ENCODE measurements at places on chromosomes 5 and 9. TPM values are rescaled to one million over a fixed set of nuclear protein-coding genes. Genes with fewer than 3 reads are reported as not detected.
A peak's percentile ranks its signal among the peaks of the same experiment; 100 is the strongest.

DNA sequence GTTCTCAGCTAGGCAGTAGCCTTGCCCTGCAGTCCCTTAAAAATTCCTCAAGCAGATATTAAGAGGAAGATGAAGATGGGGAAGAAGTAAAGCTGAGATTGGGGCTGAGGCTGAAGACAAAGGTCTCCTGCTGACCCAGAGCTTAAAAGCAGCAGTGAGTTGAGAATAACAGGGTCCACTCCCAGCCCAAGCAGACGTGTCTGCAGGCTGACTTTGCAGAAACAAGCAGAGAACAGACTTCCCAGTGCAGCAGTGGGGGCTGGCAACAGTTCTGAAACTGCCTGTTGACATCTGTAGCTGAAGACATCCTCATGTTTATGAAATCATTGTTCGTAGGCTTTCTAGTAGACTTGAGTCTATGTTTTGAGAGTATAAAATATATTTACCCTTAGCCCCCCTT lies 1.1 kb downstream of the CTXN3 start:
- no peak overlapping the region for H3K27ac ChIP-seq
- peaks cover 15% of the 10 kb centered on the region for H3K4me1 ChIP-seq
- no peaks in the 10 kb centered on the region for H3K36me3 ChIP-seq
- no peak overlapping the region for H3K4me3 ChIP-seq
- no peaks in the 10 kb centered on the region for H3K27me3 ChIP-seq

DNA sequence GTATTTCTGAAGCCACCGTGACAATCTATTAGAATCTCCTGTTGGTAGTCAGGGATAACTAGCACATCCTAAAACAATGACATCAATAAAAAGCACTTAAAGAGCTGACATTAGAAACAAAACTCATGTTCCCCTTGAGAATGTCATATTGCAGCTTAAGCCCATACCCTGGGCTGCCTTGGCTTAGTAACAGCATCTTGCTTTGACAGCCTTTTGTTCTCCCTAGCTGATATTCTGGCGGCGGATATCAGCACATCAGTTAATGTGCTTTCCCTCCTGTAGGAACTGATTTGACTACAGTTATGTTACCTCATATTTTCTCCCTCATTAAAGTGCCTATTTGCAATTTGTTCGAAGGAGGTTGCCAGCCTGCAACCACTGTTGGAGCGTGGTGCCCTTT lies 214.1 kb downstream of the CD180 start:
- H3K4me3 ChIP-seq: no peak overlapping the region
- H3K27me3 ChIP-seq: no peaks in the 10 kb centered on the region
- no peak for DNase-seq
- H3K27ac ChIP-seq: peak overlapping the region; percentile 20

- no peaks in the 10 kb centered on the region for H3K27me3 ChIP-seq
- H3K36me3 ChIP-seq: peaks cover 21% of the 10 kb centered on the region
- peaks cover 75% of the 10 kb centered on the region for H3K4me1 ChIP-seq
- no peak overlapping the region for H3K4me3 ChIP-seq
- no peak for DNase-seq
- H3K27ac ChIP-seq: peak overlapping the region; percentile 98
Observed at GRCh38 chr9:131262327-131263032, 13.8 kb downstream of the FAM78A start.

DNA sequence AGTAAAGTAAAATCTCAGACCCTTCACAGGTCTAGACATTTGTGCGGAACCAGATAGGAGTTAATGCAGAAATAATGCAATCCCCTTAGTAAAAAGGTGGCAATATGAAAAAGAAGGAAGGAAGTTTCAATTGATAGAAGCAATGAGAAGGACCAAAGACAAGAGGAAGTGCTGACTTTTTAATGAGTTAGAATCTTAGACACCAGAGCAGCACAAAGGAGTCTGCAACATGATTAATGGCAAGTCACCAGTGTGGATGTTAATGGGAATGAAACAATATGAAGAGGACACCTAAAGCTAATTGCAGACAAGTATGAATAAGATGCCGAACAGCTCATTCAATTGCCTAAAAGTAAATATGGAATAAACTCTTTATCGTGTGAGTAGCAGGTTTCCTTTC lies 50.9 kb downstream of the MEGF9 start:
- no peak overlapping the region for H3K27ac ChIP-seq
- no peaks in the 10 kb centered on the region for H3K36me3 ChIP-seq
- H3K27me3 ChIP-seq: no peaks in the 10 kb centered on the region
- H3K4me3 ChIP-seq: no peak overlapping the region

DNA sequence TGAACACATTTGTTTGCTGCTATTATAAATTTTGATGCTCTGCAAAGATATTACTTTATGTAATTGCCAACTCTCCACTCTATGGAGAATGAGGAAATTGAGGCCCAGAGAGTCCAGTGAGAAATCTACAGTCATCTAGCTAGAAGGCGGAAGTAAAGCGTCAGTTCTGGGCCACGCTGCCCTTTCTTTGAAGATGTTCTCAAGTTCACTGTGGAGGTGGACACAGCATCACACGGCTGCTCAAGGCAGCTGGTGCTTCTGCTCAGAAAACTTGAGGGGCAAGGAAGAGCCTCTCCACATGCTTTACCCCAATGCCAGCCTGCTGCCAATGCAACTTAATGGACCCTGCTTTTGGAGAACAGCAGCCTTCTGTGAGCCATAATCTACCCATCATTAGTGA lies 96.3 kb downstream of the TTLL11 start:
- no peaks in the 10 kb centered on the region for H3K36me3 ChIP-seq
- H3K4me1 ChIP-seq: peaks cover 14% of the 10 kb centered on the region
- H3K4me3 ChIP-seq: no peak overlapping the region
- no peaks in the 10 kb centered on the region for H3K27me3 ChIP-seq

DNA sequence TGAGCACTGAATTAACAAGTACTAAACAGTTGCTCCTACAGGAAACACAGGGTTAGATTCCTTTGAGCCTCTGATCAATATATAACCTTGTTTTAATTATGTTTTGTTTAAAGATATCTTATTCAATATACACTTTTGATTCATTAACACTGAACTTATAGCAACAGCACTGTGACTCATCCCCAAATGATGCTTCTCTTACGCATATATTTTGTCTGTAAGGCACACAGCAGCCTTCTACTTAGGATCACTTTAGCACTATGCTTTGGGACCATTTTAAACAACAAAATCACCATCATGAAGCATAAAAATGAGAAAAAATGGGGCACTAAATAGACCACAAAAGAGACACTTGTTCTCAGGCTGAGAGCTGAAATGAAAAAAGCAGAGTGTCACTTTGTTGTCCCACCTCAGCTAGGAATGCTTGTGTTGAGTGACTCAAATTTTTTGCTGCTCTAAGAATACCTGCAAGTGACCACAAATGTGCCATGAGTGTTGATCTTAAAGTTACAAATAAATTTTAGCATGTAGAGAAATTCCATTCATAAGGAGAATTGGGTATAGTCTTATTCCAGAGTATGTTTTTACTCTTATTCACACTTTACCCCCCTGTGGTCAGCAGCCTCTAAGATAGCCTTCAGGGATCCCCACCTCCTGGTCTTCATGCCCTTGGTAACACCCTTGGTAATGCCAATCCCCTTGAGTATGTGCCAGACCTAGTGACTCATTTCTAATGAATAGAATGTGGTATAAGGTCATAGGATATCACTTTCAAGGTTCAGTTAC lies 252.7 kb upstream of the IL12B start:
- H3K27ac ChIP-seq: no peak overlapping the region
- no peak overlapping the region for H3K4me3 ChIP-seq
- no peaks in the 10 kb centered on the region for H3K36me3 ChIP-seq
- DNase-seq: no peak
- H3K27me3 ChIP-seq: no peaks in the 10 kb centered on the region
- no peaks in the 10 kb centered on the region for H3K4me1 ChIP-seq

Gene QRFP
- total RNA-seq: not detected

DNA sequence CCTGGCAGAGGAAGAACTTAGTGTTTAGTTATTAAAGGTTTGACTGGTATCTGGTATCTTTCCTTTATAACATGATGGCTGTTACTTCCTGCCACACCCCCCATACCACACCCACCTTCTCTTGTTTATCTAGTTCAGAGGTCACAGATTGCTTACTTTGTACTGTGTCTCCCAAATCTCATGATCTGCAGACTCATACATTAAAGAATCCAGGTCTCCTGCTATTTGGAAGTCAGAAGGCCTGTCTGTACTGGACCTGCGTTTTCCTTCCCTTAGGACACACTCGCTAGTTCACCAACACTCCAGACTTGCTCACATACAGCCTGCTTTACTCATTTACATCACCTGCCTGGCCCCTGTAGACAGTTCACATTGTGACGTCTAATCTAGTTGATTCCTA lies 39.3 kb downstream of the NUDT12 start:
- no peaks in the 10 kb centered on the region for H3K4me1 ChIP-seq
- DNase-seq: no peak
- no peak overlapping the region for H3K4me3 ChIP-seq
- H3K36me3 ChIP-seq: no peaks in the 10 kb centered on the region
- H3K27ac ChIP-seq: no peak overlapping the region

DNA sequence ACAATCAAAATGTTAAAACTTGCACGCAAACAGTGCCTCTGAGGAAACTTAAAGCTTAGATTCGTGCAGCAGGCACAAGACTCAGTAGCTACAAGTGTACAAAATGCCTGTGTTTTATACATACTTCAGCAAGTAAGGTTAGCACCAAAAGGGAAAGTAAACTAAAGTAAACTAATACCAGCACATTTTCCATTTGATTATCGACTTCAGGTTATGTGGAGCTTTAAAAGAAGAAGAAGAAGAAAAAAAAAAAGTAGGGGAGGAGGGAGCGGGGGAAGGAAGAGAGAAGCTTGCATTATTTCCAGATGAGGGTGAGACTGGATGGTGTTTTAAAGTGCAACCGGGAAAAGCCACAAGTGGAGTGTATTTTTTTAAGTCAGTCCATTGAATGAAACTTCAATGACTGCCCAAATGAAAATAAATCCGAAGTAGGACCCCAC lies 596 bp upstream of the ADAMTS6 start:
- H3K4me3 ChIP-seq: peak overlapping the region; percentile 45
- no peaks in the 10 kb centered on the region for H3K36me3 ChIP-seq
- H3K27me3 ChIP-seq: no peaks in the 10 kb centered on the region
- H3K27ac ChIP-seq: peak overlapping the region; percentile 85

Gene IFNA2
- not detected for total RNA-seq

Gene PDGFRB
- total RNA-seq: 68.7 TPM

- DNase-seq: no peak
- no peak overlapping the region for H3K27ac ChIP-seq
- H3K4me3 ChIP-seq: no peak overlapping the region
- H3K4me1 ChIP-seq: no peaks in the 10 kb centered on the region
- H3K27me3 ChIP-seq: no peaks in the 10 kb centered on the region
- H3K36me3 ChIP-seq: no peaks in the 10 kb centered on the region
Observed at GRCh38 chr5:64665243-64665642, 25.1 kb upstream of the SHISAL2B start.

Gene PCDHA10
- 0.52 TPM for total RNA-seq

Gene MRPL36
- 40.5 TPM for total RNA-seq

GRCh38 chr5:149435015-149435376 lies 55.9 kb upstream of the IL17B start:
- H3K36me3 ChIP-seq: peaks cover 11% of the 10 kb centered on the region
- no peaks in the 10 kb centered on the region for H3K27me3 ChIP-seq
- peaks cover 39% of the 10 kb centered on the region for H3K4me1 ChIP-seq
- H3K27ac ChIP-seq: peak overlapping the region; percentile 97

GRCh38 chr9:137665697-137666512 lies 47.1 kb downstream of the EHMT1 start:
- H3K4me1 ChIP-seq: peaks cover 18% of the 10 kb centered on the region
- H3K4me3 ChIP-seq: no peak overlapping the region
- H3K36me3 ChIP-seq: no peaks in the 10 kb centered on the region
- no peak overlapping the region for H3K27ac ChIP-seq
- no peaks in the 10 kb centered on the region for H3K27me3 ChIP-seq
- no peak for DNase-seq

GRCh38 chr5:32274548-32275395 lies 38.0 kb downstream of the MTMR12 start:
- H3K4me3 ChIP-seq: no peak overlapping the region
- peak overlapping the region; percentile 60 for H3K27ac ChIP-seq
- H3K4me1 ChIP-seq: no peaks in the 10 kb centered on the region
- no peak for DNase-seq
- H3K36me3 ChIP-seq: peaks cover 41% of the 10 kb centered on the region

DNA sequence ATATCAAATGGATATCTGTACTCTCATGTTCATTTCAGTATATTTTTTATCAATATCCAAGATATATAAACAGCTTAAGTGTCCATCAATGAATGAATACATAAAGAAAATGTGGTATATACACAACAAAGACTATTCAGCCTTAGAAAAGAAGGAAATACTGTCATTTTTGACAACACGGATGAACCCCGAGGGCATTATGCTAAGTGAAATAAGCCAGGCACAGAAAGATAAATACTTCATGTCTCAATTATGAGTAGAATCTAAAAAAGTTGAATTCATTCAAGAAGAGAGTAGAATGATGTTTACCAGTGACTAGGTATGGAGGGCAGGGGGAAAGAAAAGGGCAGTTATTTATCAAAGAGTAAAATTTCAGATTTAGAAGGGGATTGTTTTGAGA lies 949.8 kb upstream of the TYRP1 start:
- H3K36me3 ChIP-seq: no peaks in the 10 kb centered on the region
- no peaks in the 10 kb centered on the region for H3K4me1 ChIP-seq
- no peak for DNase-seq
- no peak overlapping the region for H3K4me3 ChIP-seq

DNA sequence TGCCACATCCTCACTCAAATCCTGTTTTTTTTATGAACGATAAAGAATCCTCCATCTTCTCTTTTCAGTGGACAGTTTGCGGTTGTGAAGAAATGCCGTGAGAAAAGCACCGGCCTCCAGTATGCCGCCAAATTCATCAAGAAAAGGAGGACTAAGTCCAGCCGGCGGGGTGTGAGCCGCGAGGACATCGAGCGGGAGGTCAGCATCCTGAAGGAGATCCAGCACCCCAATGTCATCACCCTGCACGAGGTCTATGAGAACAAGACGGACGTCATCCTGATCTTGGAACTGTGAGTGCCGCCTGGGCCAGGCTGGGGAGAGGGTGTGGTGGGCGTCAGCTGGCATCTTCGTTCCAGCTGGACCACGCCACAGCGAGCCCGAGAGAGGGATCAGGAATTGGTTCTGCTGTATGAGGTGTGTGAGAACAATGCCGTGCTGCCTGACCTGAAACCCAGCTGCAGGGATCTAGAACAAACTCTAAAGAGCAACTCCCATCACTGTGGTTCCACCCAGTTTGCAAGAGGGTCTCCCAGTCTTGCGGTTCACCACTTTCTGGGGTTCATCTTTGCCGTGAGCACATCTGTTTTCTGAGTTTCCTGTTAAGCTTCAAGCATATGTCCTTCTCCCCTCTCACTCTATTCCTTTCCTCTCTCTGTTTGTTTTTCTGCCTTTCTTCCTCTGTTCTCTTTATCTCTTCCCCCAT lies 107.4 kb downstream of the DAPK1 start:
- H3K27ac ChIP-seq: no peak overlapping the region
- H3K27me3 ChIP-seq: no peaks in the 10 kb centered on the region
- no peak overlapping the region for H3K4me3 ChIP-seq
- H3K4me1 ChIP-seq: peaks cover 19% of the 10 kb centered on the region

Gene CTXN3
- total RNA-seq: not detected

DNA sequence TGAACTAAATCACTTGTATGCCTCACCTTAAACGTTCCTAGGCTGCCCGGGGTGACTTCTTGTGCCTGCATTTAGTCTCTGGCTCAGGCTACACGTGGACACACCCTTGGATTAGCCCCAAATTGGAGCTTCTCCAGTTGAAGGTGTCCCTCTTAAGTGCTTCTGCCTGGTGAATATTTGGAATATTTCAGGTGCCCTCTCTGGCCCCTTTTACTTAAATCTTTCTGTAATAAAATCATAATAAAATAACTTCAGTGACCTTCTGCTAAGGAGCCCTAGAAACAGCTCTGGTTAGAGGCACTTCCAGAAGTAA lies 74.3 kb upstream of the KLF9 start:
- DNase-seq: no peak
- no peaks in the 10 kb centered on the region for H3K36me3 ChIP-seq
- peak overlapping the region; percentile 47 for H3K27ac ChIP-seq
- H3K27me3 ChIP-seq: no peaks in the 10 kb centered on the region
- no peaks in the 10 kb centered on the region for H3K4me1 ChIP-seq

Data from right atrium auricular region (tissue), 2 donors.